ENCODE measurements at places on chromosomes 11 and 22.

- peak; percentile 81 for DNase-seq
Measured at GRCh38 chr22:42769574-42770447, 49.1 kb upstream of the A4GALT start.

GRCh38 chr11:130691581-130691980 is 224.7 kb downstream of the SNX19 start:
- DNase-seq: no peak

DNA sequence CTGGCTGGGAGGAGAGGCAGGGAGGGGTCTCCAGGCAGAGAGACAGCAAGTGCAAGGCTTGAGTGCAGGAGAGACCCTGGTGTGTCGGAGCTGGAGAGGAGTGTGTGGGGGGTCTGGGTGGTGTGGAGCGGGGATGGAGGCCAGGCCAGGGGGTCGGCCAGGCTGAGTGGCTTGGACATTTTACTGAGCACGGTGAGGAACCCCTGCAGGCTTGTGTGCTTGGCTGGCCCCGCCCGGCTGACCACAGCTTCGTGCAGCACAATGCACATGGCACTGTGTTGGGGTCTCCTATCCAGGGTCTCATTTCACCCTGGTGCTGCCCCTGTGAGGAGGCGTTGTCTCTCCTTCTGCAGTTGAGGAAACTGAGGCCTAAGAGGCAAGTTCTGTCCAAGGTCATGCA is 5.6 kb downstream of the MYEOV start:
- no peak for DNase-seq

DNA sequence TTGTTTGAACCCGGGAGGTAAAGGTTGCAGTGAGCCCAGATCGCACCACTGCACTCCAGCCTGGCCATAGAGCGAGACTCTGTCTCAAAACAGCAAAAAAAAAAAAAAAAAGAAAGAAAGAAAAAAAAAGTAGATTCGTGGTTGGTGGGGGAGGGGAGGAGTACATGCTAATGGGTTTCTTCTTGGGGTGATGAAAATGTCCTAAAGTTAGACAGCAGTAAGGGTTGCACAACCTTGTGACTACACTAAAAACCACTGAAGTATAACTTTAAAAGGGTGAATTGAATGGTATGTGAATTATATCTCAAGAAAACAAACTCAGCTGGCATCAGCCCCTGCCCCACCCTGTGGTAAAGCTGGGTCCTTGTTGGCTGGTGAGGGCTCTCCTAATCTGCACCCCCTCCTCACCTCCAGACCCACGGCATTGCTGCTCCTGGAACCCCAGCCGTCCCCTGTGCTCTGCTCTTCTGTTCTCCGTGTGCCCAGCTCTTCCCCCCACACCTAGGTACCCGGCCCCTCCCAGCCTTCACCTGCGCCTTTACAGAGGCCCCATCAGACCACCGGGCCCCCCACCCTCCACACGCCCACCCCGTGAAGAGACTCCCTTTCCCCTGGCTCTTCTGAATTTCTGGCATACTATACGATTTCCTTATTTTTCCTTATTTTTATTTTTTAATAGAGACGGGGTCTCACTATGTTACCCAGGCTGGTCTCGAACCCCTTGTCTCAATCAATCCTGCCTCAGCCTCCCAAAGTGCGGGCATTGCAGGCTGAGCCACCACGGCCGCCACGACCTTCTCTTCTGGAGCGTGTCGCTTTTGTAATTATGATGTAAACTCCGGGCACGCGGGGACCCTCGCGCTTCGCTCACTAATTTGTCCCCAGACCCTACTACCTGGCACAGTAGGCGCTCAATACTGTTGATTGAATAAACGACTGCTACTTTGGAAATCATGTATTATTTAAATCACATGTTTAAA is 924 bp upstream of the FADD start:
- no peak for DNase-seq

DNA sequence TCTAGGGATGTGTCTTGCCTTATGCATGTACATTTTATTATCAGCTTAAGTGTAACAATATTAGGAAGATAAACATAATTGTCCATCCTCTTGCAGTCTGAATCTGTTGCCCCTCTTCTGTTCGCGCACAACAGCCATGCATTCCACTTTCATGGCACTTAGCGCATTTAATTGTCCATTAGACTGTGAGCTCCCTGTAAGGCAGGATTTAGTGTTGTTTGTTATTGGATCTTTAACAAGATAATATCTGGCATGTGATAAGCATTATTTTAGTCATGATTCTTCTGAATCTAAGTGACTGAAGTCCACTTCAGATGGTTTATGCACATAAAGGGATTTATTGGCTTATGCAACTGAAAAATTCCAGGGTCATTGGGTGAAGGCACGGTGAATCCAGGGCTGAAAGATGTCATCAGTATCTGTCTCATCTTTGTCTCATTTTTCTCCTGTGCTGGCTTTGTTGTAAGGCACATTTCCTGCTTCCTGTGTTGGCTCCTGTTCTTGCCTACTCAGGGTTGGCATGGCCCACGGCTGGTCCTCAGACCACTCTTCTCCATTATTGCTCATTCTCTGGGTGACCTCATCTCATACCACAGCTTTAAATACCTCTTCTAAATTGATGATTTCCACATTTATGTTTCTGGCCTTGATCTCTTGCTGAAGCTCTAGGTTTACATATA is 37.6 kb downstream of the ATXN10 start:
- no peak for DNase-seq

- no peak for DNase-seq
Measured at GRCh38 chr11:117670443-117670842, 126.6 kb downstream of the DSCAML1 start.

- DNase-seq: no peak
Measured at GRCh38 chr11:12099132-12099873, 11.1 kb upstream of the MICAL2 start.

DNA sequence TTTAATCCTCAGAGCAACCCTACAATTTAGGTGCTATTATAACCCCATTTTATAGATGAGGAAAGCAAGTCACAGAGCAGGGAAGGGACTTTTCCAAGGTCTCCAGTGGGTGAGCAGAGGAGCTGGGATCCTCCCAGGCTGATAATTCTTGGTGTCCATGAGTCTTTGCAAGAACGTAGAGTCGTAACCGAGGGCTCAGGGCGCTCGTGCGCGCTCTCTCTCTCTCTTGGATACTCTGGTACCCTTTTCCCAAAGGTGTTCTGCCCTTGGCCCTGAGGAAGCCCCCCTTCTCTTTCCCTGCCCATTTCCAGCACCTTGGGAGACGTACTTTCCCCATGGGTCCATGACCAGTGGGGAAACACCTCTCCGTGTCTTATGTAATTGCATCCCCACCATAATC is 5.2 kb upstream of the ZP1 start:
- no peak for DNase-seq

DNA sequence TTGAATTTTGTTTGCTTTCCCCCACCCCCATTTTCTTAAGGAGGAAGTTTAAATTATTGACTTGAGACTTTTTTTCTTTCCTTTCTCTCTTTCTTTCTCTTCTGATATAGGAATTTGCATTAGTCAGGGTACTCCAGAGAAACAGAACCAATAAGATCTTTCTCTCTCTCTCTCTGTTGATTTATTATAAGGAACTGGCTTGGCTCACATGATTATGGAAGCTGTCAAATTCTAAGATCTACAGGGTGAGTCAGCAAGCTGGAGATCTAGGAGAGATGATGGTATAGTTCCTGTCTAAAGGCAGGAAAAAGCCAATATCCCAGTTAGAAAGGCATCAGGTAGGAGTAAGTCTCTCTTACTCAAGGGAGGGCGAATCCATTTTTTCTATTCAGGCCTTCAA is 64.0 kb downstream of the CCDC81 start:
- no peak for DNase-seq

DNA sequence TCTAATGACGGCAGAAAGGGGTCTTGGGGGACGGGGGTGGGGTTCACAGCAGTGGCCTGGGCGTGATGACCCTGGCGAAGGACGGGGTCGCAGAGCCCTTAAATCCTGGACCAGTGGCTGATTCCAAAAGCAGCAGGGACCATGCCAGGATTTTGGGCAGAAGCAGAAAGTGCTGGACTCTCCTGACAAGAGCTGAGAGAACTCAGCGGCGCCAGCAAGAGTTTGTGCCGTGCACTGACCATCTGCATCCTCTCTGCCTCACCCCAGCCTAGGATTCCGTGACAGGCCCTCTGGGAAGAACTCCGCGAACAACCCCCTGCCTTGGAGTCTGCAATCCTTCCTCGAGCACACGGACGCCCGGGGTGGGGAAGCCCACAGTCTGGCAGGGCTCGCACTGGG is 644 bp upstream of the NDUFV1 start:
- DNase-seq: no peak

- no peak for DNase-seq
Measured at GRCh38 chr11:110929129-110929528, 216.9 kb upstream of the ARHGAP20 start.

Data from stimulated activated naive B cell treated with anti-CD40 and anti-IgM and Interleukin-4, amounts not matched to agents 10 μg/mL and 1 μg/mL and 100 μg/mL, for 72 hours (primary cell).